Testis (tissue), 5 donors: ENCODE measurements at places on chromosomes 2 and 18. TPM values are rescaled to one million over a fixed set of nuclear protein-coding genes. Genes with fewer than 3 reads are reported as not detected.

GRCh38 chr2:70892750-70893149, 43.0 kb upstream of the ATP6V1B1 start:
- peaks cover 7% of the 10 kb centered on the region for H3K4me1 ChIP-seq
- H3K36me3 ChIP-seq = no peaks in the 10 kb centered on the region
- no peak overlapping the region for H3K4me3 ChIP-seq
- no peak for DNase-seq
- H3K27me3 ChIP-seq = peaks cover 6% of the 10 kb centered on the region

GRCh38 chr2:148244593-148245292, 223.9 kb downstream of the MBD5 start:
- H3K4me1 ChIP-seq = no peaks in the 10 kb centered on the region
- no peak for DNase-seq
- no peaks in the 10 kb centered on the region for H3K36me3 ChIP-seq
- H3K27ac ChIP-seq = no peak overlapping the region

The LRP1B gene
- polyA plus RNA-seq = 0.84 TPM

DNA sequence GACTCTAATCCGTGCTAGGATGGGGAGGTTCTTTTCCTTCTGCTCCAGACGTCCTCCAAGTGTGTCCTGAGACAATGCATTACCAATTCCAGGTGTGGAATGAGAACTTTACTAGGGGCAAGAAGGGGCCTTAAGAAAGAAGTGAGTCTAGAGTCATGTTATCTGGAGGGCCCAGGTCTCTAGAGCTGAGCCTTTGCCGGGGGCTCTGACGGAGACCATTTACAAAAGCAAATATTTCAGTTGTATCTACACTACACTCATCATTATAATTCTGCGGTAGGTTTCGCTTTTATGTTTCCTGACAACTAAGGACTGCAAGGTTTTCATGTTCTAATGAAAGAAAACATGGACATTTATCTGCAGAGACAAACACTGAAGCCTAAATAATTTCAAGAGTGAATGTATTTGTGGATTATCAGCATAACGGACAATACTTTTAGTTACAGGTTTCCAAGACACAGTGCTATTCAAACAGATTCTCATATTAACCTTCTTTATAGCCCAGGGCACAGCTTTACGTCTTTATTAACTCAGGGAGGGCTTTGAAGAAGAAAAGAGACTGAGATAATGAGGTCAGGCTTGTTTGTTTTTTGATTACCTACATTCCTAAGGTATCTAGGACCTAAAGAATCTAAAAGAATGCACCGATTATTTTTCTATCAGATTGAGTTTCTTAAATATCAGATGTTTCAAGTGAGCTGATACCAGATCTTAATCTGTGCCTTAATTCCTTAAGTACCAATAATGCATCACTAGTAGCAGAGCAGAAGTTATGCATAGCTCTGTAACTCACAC, 15.0 kb upstream of the LAMA1 start:
- H3K27ac ChIP-seq = no peak overlapping the region
- no peak for DNase-seq
- H3K4me1 ChIP-seq = no peaks in the 10 kb centered on the region
- no peak overlapping the region for H3K4me3 ChIP-seq

- H3K4me1 ChIP-seq = no peaks in the 10 kb centered on the region
- no peaks in the 10 kb centered on the region for H3K27me3 ChIP-seq
- H3K4me3 ChIP-seq = no peak overlapping the region
- no peaks in the 10 kb centered on the region for H3K36me3 ChIP-seq
- H3K27ac ChIP-seq = no peak overlapping the region
Measured at GRCh38 chr2:64914735-64915509, 74.3 kb upstream of the SLC1A4 start.

The HOXD3 gene
- 2.7 TPM for polyA plus RNA-seq

The ANKRD30B gene
- 10.5 TPM for polyA plus RNA-seq

GRCh38 chr18:1805521-1805920, 765.8 kb downstream of the METTL4 start:
- DNase-seq = no peak
- H3K4me3 ChIP-seq = no peak overlapping the region
- no peaks in the 10 kb centered on the region for H3K4me1 ChIP-seq
- no peaks in the 10 kb centered on the region for H3K27me3 ChIP-seq
- H3K27ac ChIP-seq = no peak overlapping the region

DNA sequence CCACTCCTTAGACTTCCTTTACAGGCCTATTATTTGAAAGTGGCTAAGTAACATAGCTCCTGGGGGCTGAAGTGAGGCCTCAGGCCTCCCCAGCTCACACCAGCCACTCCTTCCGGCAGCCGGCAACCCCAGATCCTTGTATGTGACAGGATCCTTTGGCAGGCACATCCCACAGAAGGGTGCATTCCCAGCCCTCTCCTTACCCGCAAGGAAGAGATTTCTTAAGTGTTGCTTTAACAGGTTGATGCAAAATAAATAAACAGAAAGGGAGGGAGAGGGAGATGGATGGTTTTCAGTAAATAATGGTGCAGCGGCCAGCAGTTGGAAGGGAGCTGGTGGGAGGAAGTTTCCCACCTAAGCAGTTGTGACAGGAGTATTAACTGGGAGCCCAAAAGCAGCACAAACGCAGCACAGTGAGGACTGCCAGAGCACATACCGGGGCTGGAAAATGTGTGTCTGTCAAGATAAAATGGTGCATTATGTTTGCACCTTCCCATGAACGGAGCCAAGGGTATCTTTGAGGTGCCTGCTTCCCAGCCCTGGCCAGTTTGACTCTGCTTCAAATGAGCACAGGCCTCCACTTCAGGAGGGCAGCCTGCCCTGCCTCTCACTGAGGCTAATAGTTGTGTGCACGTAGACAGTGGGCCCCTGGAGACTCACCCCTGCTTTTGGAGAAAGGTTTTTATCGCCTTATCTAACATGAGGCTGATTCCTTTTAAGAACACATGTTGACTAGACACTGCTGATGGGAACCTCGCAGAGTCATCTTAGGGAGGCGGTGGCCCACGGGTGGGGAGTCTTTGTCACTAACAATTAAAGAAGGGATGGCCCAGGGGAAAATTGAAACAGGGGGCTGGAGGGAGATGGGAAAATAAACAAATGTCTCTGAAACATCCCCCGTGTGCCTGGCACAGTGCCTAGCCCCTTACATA, 32.8 kb downstream of the NRP2 start:
- H3K27ac ChIP-seq = no peak overlapping the region
- H3K4me1 ChIP-seq = no peaks in the 10 kb centered on the region
- H3K27me3 ChIP-seq = no peaks in the 10 kb centered on the region

DNA sequence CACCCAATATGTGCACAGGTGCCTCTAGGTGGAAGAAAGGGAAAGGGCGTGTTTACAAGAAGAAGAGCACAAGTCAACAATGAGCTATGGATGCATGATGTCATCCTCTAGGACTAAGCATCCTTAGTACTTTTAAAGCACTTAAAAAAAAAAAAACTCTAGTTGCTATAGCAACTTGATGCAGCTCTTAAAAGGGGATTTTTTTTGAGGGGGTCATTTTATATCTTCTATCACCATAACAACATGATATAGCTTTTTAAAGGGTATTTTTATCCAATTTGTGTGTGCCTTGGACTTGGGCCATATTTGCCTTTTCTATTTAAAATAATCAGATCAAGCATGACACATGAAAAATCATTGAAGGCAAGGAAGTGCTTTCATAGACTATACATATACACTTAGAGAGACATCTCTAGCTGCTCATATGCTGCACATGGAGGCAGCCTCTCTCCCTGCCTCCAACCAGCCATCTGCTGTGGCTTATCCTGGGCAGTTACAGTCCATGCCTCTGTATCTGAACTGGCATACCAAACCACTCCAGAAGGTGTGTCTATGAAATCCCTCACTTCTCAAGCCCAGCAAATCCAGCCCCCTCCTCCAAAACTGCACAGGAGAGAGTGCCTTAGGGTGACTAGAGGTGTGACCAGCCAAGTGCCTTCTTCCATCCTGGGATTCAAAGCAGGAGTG, 165.4 kb downstream of the MSH2 start:
- DNase-seq = no peak
- no peaks in the 10 kb centered on the region for H3K36me3 ChIP-seq
- H3K4me3 ChIP-seq = no peak overlapping the region
- H3K27me3 ChIP-seq = no peaks in the 10 kb centered on the region
- H3K27ac ChIP-seq = no peak overlapping the region

DNA sequence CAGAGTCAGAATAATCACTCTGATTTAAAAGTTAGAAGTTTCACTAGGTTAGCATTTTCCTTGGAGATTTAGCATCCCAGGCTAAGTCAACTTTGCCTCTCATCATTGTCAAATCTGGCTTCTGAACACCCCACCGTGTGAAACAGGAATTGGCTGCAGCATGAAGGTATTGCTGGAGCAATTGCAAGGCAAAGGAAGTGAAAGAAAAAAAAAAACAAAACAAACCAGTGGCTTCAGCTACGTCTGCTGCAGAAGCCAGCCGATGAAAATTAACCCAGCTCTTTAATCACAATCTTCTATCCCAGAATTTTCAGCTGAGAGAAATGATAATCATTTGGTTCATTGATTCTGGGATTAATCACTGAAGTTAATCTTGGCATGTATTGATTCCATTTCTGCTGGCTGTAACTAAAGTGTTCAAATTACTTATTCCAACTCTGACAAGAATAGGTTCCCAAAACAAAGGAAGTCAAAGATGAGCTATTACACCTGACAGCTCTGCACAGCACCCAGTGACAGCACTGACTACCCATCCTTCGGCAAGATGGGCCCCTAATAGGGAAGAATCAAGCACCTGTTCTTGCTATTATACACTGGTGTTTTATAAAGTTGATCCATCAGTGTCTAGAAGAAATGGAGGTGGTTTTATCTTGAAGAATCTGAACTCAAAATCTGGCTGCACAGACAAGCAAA, 42.7 kb upstream of the REG3G start:
- H3K27me3 ChIP-seq = no peaks in the 10 kb centered on the region
- H3K36me3 ChIP-seq = no peaks in the 10 kb centered on the region
- no peak overlapping the region for H3K4me3 ChIP-seq

- H3K4me1 ChIP-seq = peaks cover 24% of the 10 kb centered on the region
- H3K36me3 ChIP-seq = no peaks in the 10 kb centered on the region
- no peak overlapping the region for H3K4me3 ChIP-seq
- H3K27ac ChIP-seq = no peak overlapping the region
- DNase-seq = no peak
Measured at GRCh38 chr2:109239720-109240119, 110.7 kb downstream of the SH3RF3 start.
